Suprapubic skin (tissue), 4 donors: ENCODE measurements at places on chromosomes 3 and 15. TPM values are rescaled to one million over a fixed set of nuclear protein-coding genes. Genes with fewer than 3 reads are reported as not detected.

Gene GABRR3
- not detected for total RNA-seq

Gene GOLGA6A
- total RNA-seq, result 0.21 TPM

Gene GASK1A
- 3.9 TPM for total RNA-seq

Gene C2CD4A
- not detected for total RNA-seq

GRCh38 chr3:39404943-39405686 is 1.4 kb upstream of the RPSA start:
- peaks cover 27% of the 10 kb centered on the region for H3K4me1 ChIP-seq
- H3K4me3 ChIP-seq, result no peak overlapping the region
- no peak for DNase-seq
- H3K27me3 ChIP-seq, result no peaks in the 10 kb centered on the region
- H3K36me3 ChIP-seq, result peaks cover 22% of the 10 kb centered on the region
- no peak overlapping the region for H3K27ac ChIP-seq

- peaks cover under 1% of the 10 kb centered on the region for H3K27me3 ChIP-seq
- no peak overlapping the region for H3K27ac ChIP-seq
- H3K4me1 ChIP-seq, result no peaks in the 10 kb centered on the region
- H3K4me3 ChIP-seq, result no peak overlapping the region
- DNase-seq, result no peak
These were observed 188.4 kb upstream of the WNT5A start for GRCh38 chr3:55675478-55675877.

GRCh38 chr15:82128401-82129148 is 82.8 kb upstream of the MEX3B start:
- no peaks in the 10 kb centered on the region for H3K4me1 ChIP-seq
- H3K4me3 ChIP-seq, result no peak overlapping the region
- no peaks in the 10 kb centered on the region for H3K27me3 ChIP-seq
- peaks cover 14% of the 10 kb centered on the region for H3K36me3 ChIP-seq
- no peak overlapping the region for H3K27ac ChIP-seq
